ENCODE measurements at places on chromosomes 3 and 15.

DNA sequence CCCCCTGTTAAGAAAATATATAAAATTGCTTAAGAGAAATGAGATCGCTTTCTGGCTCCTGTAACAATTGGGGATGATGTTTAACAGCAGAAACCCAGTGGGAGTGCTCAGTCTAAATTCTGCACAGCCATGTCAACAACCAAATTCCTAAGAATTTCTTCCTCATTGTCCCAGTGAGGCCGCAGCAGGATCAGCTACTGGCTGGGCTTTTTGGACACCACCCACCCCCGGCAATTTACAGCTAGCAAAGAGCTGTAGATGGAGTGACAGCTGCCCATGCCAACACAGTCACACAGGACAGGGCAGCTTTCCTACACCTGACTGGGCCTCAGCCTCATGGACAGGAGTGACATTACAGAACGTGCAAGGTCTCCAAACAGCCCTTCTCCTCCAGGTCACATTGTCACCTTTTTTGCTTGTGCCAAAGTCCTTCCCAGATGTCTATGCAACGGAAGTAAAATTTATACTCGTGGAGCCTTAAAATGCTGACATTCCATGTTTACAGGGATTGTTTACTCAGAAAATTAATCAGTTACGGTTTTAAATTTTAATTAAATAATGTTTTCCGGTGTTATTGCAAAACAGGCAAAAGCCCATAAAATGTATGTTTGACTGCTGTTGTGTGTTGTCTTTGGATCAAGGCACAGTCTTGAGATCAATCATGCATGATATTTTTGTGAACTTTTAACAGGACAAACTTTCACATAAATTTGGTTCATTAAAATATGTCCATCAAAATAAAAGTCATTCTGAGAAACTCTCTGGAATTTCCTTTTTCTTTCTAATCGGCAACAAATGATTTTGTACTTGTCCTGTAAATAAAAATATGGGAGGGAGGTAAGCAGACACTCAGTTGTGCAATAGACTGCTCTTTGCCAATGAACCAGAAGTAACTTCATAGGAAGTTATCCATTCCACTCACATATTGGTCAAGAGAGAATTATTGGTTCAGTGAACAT lies 943.2 kb downstream of the MCTP2 start:
- no peak for DNase-seq

DNA sequence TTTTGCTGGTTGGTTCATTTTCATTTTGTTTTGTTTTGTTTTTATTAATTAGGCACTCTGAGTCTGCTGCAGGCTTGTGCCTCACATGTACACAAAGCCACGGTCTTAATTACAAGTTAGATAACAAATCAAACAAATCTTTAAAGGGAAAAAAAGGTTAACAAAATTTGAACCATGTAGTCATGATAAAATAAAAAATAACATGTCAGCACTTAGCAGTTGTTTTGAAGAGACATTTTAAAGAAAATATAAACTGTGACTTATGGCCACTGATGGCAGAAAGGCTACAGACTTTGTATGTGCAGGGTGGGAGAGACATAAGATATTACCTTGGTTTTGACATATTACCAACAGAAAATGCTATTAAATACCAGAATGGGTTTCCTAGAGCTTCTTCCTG lies 1035.4 kb downstream of the TUSC7 start:
- DNase-seq, result no peak

DNA sequence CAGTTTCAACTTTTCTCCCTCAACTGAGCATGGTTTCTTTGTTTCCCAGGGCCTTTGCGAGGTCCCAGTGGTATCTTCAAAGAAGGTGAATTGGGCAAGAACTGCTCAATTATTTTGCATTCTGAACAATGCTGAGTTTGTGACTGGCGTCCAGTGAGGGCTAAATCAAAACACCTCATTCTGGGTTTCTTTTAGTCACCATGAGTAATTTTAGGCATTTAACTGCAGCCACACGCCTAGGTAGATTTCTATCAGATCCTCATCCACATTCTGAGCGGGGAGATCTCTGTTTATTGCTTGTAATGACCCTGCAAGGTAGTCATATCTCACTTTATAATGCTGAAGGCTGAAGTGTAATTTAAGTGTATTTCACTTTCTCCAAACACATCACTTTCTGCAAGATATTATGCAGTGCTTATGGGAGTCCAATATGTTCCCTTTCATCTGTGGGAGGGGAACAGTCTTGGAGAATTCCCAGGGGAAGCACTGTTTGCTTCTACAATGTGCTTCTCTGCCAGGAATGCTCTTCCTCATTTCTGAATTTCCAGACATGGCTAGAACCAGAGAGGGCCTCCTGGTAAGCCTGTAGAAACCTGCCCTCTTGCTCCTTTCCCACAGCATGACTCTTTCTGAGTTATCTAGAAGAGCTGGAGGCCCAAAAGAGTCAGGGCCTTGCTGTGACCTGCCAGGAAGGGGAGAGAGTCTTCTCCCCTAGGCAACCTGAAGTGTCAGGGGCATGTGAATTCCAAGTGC lies 91.7 kb downstream of the FRMD4B start:
- DNase-seq, result no peak

GRCh38 chr3:11014253-11014652 lies 21.7 kb downstream of the SLC6A1 start:
- DNase-seq, result no peak

DNA sequence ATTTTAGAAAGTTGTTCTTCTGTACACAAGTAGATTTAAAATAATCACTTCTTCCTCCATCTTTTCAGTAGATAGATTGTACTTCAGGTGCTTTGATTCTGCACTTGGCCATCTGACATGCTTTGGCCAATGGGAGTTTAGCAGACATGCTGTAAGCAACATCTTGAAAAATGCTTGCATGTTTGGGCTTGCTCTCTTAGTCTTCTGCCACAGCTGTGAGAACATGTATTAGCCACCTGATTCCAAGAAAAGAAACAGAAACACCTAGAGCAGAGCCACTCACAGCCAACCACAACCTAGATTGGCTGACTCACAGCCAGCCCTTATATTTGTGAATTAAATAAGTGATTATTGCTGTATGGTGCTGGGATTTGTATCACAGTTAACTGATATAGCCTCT lies 70.2 kb upstream of the GADL1 start:
- no peak for DNase-seq

- DNase-seq, result no peak
Measured at GRCh38 chr3:19487386-19487785, 339.1 kb downstream of the KCNH8 start.

DNA sequence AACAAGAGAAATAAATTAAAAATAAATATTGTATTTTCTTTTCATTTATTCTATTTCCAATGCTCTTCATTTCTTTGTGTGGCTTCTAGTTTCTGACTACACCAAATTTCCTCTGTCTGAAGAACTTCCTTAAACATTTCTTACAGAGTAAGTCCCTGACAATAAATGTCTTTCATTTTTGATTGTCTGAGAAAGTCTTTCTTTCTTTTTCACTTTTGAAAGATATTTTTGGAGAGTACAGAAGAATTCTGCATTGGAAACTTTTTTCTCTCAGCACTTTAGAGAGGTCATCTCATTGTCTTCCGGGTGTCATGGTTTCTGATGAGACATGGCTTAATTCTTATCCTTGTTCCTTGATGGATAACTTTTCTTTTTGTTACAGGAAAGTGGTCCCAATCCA lies 119.6 kb downstream of the MOBP start:
- no peak for DNase-seq

DNA sequence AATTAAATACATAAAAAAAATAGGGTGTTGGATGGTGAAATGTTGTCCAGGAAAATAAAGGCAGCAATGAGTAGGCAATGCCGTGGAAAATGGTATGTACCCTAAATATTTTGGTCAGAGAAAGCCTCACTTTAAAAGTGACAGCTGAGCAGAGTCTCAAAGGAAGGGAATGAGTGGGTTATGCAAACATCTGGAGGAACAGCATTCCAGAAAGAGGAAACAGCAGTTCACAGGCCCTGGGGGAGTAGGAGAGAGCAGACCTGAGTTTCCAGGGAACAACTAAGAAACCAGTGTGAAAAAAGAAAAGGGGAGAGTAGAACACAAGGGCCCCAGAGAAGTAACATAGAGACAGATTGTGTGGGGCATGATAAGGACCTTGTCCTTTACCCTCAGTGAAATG lies 230.0 kb upstream of the CNTN3 start:
- DNase-seq, result no peak

GRCh38 chr3:48414376-48415250 lies 15.3 kb downstream of the PLXNB1 start:
- no peak for DNase-seq

- DNase-seq, result no peak
Measured at GRCh38 chr15:63517202-63517601, 12.8 kb downstream of the USP3 start.

DNA sequence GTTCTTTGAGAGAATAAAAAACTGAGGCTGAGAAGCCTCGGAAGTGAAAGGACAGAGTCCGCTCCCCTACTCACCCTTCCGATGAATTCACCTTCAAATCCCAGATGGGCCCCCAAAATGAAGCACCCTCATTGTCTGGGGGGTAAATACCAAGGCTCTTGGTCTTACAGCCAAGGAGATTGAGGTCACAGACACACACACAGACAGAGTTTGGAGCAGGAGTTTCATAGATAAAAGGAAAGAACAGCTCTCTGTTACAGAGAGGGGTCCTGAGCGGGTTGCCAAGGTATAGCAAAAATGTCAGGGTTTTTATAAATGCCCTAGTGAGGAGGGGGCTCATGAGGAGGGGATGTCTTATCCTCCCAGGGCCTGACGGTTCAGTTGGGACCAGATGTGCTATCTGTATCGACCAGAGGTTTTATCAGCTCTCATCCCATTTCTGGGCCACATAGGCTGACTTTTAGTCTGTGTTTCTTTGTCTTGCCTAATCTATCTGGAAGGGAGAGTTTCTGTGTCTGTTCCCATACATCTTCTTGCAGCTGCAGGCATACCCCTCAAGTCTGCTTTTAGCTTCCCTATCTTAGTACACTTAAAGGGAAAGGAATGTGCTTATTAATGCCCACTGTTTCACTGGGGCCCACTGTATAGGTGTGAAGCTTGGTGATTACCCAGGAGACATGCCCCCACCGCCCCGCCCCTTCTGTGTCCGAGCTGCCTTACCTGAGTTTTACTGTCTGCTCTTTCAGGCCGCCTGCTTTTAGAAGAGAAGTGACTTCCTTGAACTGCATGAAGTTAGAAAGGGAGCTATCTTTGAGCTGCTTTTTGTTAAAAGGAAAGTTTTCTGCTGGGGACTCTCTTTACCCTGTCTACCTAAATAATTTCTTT lies 66.8 kb upstream of the ATP11B start:
- no peak for DNase-seq

- DNase-seq, result no peak
Measured at GRCh38 chr3:101036213-101036618, 43.0 kb upstream of the ABI3BP start.

GRCh38 chr3:53624061-53624857 lies 129.8 kb downstream of the CACNA1D start:
- DNase-seq, result no peak

- no peak for DNase-seq
Measured at GRCh38 chr3:137065381-137065780, 107.6 kb downstream of the IL20RB start.

- no peak for DNase-seq
Measured at GRCh38 chr3:55516392-55517030, 29.4 kb upstream of the WNT5A start.

Data from LNCaP clone FGC (cell line).